Stimulated activated CD8-positive, alpha-beta memory T cell treated with anti-CD3 and anti-CD28 coated beads, Interleukin-15, amount 100 ng/mL, for 24 hours (primary cell): ENCODE measurements at places on chromosomes 2 and 18.

- no peak for DNase-seq
These were observed 16.5 kb downstream of the PARD3B start for GRCh38 chr2:204561771-204562170.

DNA sequence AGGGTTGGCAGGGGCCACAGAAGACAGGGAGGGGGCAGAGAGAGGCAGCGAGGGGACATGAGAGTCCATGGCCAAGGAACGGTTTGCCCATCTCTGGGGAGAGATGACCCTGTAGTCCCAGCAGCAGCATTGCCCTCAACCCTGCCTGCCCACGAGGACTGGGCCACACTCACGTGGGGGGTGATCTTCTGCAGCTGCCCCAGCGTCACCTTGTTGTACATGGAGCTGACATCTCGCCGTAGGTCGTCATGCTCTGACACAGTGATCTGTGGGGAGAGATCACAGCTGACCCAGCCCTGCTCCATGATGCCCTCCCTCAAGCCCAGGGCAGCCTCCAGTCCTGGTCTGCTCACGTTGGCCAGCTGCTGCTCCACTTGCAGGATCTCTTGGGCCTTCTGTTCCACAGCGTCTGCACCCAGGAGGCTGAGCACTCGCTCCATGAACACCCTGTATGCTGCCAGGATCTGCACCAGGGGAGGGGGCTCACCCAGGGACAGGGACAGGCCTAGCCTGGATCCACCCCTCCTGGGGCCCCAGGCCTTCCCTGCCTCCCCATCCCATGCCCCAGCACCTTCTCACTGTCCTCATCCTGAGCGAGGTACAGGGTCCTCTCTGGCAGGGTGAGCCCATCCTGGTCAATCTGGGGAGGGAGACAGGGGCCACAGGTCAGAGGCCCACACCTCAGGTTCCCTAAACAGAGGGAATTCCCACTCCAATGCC is 2.8 kb downstream of the ECEL1 start:
- no peak for DNase-seq

- no peak for DNase-seq
These were observed 62.7 kb downstream of the PTRHD1 start for GRCh38 chr2:24730481-24730880.

- no peak for DNase-seq
These were observed 234.6 kb upstream of the CDH19 start for GRCh38 chr18:66838340-66838987.

DNA sequence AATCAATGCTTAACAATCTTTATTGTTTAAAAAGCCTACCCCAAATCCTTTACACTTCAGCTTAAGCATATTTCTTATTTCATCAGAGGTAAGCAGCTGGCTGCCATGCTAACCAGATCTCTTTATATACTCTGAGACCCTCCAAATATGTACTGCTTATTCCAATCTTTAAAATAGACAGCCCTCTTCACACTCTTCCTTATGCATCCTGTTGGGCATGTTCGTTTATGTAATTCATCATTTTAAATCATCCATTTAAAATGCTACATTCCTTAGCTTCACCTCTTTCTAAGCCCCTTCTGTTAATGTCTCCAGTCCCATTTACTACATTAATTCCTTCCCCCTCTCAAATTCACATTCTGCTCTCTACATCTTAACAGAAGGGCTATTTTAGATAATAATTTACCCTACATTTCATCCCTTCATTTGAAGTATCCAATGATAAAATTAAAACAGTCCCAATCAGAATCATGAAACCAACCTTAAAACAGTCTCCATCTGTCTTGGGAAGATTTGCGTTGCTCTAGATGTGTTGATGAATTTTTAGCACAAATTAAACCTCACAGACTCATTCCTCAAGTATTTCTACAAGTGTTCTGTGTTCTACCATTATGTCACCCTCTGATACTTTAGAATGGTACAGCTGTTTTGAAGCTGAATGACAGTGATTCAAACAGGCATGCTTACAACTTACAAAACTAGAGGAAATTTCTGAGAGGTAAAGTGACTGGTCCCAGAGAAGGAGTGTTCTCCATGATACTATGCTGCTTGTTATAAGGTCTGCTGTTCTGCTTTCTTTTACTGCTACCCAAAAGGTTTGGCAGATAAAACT is 59.1 kb downstream of the ZNF385B start:
- no peak for DNase-seq

DNA sequence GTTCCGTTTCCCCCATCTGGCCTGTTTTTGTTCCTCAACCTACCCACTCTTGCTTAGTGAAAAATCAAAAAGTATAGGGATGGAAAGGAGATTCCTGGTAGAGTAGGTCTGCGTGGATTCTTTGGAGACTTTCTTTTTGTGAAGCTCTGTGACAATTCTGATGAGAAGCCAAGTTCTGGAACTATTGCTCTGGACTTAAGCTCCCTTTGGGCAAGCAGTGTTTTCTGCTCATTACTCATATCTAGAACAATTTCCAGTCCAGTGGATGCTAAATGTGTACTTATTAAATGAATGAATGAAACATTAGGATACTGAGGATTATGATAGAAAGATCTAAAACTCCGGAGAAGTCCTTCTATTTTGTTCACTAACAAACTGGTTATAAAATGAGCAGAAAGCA is 76.5 kb downstream of the SOCS6 start:
- no peak for DNase-seq

DNA sequence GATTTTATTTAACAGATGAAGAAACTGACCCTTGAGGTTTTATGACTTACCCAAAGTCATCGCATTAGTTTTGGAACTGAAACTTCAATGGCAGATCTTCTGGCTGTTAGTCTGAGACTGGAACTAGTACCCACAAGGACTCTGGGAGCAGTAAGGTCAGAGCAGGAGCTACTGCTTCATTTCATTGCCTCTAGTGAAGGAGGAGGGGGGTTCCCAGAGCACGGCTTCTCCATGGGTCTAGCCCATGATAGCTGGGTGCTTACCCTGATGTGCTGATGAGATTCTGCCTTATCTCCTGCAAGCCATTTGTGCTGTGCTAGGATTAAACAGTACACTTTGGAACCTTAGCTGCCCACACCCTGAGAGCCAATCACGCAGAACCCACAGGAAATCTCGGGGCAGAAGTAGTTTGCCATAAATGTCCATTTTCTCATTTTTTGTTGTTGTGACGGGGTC is 5.4 kb upstream of the RNASEH1 start:
- no peak for DNase-seq

DNA sequence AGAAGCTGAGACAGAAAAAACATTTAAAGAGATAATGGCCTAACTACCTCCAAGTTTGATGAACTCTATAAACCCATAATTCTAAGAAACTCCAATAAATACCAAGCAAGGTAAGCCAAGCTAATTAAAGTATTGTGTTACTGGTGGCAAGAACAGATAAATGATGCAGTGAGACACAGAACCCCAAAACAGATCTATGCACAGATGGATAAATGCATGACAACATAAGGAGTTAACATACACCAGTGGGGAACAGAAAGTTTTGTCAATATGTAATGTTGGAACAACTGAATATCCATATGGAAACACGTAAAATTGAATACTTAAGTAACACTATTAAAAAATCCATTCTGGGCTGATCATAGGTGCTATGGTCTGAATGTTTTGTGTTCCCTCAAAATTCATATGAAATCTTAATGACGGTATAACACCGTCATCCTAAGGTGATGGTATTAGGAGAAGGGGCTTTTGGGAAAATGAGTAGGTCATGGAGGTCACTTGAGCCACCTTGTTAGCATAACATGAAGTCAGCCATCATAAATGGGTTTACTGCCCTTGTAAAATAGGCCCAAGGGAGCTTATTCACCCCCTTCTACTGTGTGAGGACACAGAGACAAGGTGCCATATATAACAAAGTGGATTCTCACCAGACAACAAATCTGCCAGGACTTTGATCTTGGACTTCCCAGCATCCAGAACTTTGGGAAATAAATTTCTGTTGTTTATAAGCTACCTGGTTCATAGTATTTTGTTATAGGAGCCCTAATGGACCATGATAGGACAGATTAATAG is 86.3 kb downstream of the SLC66A3 start:
- DNase-seq: no peak

- no peak for DNase-seq
These were observed 78.3 kb downstream of the CMPK2 start for GRCh38 chr2:6787376-6787775.

GRCh38 chr2:230944757-230945372 is 19.8 kb upstream of the GPR55 start:
- DNase-seq: no peak

- no peak for DNase-seq
These were observed 659.0 kb upstream of the CDH7 start for GRCh38 chr18:65091744-65092329.

DNA sequence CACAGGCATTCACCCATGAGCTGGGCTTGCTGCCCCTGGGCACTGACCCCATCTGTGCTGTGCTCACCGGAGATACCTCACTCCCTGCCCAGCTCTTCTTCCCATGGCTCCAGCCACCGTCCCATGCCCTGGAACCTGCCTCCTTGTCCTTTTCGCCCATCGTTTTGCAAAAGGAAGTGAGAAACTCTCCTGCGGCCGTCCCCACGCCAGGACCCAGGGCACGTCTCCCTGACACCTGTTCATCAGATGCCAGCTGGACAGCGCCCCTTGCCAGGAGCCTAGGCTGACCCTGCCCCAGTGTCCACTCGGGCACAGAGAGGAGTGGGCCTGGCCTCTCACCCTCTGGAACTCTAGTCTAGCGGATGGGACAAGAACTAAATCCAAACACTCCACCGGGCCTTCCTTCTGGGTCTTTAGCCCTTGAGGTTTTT is 238.6 kb downstream of the SEPTIN10 start:
- no peak for DNase-seq
